ENCODE measurements at places on chromosomes 12 and 14.

- DNase-seq, result no peak
These were observed 9.6 kb downstream of the CNOT2 start for GRCh38 chr12:70252832-70253231.

- DNase-seq, result no peak
These were observed 178.4 kb downstream of the RIMBP2 start for GRCh38 chr12:130537655-130538054.

GRCh38 chr12:728781-729180 lies 23.6 kb upstream of the WNK1 start:
- peak; percentile 46 for DNase-seq

- no peak for DNase-seq
These were observed 136.0 kb upstream of the IFNG-AS1 start for GRCh38 chr12:67853204-67853603.

DNA sequence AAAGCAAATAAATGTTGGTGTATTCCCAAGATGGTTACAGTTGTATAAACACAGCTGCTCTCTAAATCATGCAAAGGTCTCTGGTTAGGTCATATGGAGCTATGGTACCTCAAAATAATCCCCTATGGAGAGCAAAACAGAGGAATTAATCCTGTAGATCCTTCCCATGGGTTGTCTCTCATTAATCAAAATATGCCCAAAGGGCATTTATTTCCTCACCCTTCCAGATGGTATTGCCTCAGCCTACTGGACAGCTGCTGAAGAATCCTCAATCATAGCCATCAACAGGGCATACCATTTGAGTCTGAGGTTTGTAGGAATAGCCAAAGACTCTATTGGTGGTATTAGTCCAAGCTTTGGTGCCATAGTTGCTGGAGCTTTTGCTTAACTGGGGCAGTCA lies 360.9 kb downstream of the RPL10L start:
- DNase-seq, result no peak

DNA sequence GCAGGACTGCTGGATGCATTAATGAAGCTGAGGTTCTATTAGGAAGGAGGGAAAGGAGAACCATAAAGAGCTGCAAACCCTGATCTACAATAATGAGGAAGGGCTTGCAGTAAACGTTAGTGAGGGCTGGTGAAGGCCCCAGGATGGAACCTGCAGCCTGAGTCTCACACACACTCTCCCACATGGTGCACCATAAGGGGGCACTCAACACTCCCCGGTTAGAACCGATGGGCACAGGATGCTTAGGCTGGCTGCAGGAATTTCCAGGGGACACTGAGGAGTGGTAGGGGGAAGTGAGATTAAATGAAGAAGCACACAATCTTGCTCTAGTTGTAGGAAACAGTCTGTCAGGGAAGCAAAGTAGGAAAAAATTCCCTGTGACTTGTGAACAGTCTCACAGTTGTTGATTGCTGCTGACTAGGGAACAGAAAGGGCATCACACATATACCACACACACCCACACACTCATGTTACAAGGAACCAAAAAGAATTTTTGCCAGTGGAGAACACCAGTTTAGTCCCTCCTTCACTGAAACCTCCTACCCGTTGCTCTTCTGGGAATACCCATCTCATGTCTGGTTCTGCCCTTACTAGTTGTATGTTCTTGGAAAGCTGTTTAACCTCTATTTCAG lies 56.2 kb upstream of the FERMT2 start:
- no peak for DNase-seq

GRCh38 chr12:94553130-94553519 lies 93.5 kb upstream of the CEP83 start:
- no peak for DNase-seq

- DNase-seq, result no peak
These were observed 73.7 kb downstream of the FOXN3 start for GRCh38 chr14:89343356-89343755.

DNA sequence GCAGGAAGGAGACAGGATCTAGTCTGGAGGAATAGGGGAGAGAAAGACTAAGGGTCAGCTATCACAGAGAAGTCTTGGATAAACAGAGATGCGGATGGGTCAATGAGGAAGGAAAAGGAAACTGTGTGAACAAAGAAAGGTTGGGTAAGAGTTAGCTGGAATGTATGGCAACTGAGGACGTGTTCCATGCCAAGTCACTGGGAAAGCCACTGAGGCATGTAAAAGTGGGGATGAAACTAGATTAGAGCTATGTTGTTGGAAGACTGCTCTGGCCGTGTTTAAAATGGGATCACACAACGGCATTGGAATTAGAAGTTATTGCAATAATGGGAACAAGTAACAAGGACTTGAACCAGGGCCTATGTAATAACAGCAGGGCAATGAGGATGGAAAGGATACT lies 3.9 kb upstream of the NR2C1 start:
- no peak for DNase-seq

- no peak for DNase-seq
These were observed 53.3 kb downstream of the PITPNM2 start for GRCh38 chr12:123097561-123098084.

DNA sequence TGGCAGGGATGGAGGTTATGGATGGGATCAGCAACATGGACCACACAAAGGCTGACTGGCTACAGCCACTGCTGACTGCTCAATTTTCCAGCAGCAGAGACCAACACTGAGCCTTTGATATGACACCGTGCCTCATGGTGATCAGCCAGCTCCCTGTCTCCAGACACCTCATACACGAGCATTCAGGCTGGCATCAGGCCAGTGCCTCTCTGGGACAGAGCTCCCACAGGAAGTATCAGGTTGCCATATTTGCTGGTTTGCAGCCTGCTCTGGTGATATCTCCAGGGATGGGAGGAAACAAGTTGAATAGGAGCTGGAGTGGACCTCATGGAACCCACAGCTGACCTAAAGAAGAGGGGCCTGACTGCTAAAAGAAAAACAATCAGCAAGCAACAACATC lies 471.2 kb upstream of the ATXN7L3B start:
- DNase-seq, result no peak

- DNase-seq, result no peak
These were observed 40.3 kb upstream of the RGS6 start for GRCh38 chr14:71891970-71892369.

DNA sequence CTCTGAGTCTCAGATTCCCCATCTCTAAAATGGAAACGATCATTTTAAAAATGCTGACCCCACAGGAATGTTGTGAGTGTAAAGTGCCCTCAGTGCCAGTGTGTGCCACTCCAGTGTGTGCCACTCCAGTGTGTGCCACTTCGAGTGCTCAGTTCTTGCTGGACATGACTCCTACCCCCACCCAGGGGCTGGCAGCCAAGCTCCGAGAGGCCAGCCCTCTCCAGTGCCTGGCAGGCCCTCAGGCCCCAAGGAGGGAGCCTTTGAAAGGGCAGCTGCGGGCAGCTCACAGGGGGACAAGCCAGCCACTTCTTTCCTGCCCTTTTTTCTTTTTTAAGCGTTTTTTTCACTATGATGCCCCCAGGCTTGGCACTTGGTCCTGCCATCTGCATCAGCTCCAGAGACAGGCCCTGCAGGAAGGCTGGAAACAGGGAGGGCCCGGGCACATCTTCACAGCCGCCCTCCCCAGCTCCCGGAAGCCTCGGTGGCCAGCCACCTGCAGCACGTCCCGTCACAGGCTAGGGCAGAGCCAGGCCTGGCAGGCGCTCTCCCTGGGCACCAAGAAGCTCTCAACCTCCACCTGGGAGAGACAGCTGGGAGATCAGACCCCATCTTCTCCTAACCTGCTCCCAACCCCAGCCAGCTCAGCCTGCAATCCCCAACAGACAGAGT lies 29.8 kb downstream of the NCOR2 start:
- DNase-seq, result no peak

GRCh38 chr12:40253936-40254335 lies 29.1 kb downstream of the LRRK2 start:
- no peak for DNase-seq

DNA sequence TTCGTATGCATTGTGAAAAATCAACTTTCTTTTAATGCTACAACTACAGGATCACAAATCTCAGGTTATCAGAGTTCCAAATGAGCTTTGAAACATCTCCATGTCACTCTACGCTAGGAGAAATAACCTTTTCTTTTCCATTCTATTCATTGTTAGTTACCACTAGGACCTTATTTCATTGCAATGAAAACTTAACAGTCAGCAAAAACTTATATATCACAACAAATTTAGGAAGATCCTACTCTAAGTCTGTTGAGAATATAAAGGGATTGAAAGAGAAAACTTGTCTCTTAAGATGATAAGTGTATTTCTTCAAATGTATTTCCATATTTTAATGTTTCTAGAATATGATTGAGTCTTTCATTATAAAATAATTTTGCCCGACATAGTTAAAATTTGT lies 539.1 kb downstream of the TMTC2 start:
- DNase-seq, result no peak

GRCh38 chr12:117098361-117099217 lies 627 bp downstream of the TESC start:
- peak; percentile 52 for DNase-seq

DNA sequence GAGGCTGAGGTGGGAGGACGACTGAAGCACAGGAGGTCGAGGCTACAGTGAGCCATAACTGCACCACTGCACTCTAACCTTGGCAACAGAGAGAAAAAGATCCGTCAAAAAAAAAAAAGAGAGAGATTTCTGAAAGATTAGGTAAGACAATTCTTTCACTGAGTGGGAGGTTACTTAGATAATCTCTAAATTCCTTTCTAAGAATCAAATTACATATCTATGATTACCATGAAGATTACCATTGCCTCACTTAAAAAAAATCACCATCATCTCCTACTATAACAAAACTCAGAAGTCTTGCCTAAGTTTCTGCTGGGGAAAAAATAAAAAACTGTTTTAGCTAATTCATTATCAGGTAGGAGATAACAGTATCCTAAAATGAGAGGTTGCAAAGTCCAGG lies 366.7 kb downstream of the DUSP6 start:
- DNase-seq, result peak; percentile 2

DNA sequence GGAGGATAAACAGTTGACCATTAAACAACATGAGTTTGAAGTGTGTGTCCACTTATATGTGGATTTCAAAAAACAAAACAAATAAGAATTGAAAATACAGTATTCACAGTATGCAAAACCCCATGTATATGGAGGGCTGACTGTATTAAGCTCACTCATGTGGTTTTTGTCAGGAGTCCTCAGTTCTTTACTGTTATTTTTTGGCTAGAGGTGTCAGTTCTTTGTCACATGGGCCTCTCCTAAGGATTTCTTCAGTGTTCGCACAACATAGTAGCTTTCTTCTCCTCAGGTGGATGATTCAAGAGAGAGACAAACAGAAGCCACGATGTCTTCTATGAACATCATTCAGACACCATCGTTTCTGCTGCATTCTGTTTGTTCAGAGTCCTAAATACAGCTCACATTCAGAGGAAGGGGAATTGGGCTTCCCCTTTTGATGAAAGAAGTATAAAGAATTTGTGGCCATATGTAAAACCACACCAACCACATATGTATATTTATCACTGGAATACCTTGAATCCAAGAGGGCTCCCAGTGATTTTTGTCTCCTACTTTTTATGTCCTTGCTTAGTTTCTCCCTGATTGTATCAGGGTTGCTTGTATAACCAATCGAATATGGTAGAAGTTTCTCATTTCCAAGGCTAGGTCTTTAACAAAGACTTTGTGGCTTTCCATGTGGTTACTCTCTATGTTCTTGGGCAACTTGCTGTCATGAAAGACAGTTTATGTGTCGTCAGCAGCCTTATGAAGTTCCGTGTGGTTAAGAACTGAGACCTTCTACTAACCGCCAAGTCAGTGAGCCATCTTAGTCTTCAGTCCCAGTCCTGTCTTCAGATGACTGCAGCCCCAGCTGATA lies 18.9 kb downstream of the MNAT1 start:
- peak; percentile 92 for DNase-seq

DNA sequence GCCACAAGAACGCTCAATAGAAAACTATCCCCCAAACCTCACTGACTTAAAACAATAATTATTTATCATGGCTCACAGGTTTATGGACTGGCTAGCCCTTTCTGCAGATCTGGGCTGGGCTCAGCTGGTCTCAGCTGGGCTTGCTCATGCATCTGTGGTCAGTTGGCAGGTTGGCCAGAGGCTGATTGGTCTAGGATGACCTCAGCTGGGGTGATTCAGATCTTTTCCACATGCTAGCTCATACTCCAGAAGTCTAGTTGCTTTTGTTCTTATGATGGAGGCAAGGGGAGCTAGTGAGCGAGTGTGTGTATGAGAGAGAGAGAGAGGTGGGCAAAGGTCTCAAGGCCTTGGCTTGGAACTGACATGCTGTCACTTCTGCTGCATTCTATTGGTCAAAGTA lies 181.2 kb upstream of the NRXN3 start:
- DNase-seq, result no peak

GRCh38 chr14:24979725-24980239 lies 70.2 kb downstream of the STXBP6 start:
- no peak for DNase-seq

GRCh38 chr12:20368114-20368650 lies at the start of gene PDE3A:
Gene PDE3A (plus strand): TSS chr12:20368537. CDS start chr12:20369285, 748 bp downstream.
- DNase-seq, result peak; percentile 81

DNA sequence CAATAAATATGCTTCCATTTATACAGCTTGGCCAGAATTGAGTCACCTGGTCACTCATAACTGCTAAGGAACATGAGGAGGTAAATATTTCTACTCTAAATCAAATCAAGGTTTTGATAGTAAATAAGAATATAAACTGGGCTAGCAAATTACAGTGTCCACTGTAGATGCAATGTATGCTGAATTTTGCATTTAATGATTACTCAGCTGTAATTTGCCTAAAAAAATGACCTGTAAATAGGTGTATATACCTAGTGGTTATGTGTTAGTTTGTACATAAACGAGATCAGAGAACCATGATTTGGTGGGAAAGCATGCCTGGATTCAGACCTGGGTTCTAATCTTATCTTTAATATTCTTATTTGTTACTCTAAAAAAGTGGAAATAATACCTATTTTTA lies 76.6 kb upstream of the CNTN1 start:
- DNase-seq, result no peak

DNA sequence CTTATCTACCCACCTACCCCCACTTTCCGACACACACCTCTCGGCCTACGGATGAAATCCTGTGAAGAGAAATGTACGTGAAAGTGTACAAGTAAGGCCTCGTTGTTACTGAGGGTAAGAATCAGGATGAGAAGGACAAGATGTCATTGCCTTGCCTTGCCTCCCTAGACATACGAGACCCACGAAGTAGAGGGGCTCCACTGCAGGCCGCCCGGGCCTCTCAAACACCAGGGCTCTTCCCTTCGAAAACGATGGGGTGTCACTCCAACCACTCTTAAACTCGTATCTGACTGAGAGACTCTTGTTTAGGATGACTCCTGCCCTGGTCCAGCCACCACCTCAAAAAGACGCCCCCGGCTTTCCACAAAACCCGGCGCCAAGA lies 498 bp downstream of the RACGAP1 start:
- peak; percentile 50 for DNase-seq

GRCh38 chr12:110561471-110562201 lies 21.5 kb downstream of the PPTC7 start:
- no peak for DNase-seq

GRCh38 chr14:55298500-55298822 lies 27.2 kb downstream of the FBXO34 start:
- DNase-seq, result no peak

GRCh38 chr12:112939761-112940381 lies 1.6 kb downstream of the OAS3 start:
- no peak for DNase-seq

- DNase-seq, result no peak
These were observed 223.5 kb upstream of the SYT10 start for GRCh38 chr12:33663000-33663654.

- DNase-seq, result no peak
These were observed 632 bp downstream of the C12orf54 start for GRCh38 chr12:48482930-48483329.

GRCh38 chr12:1877169-1877878 lies 41.1 kb downstream of the CACNA2D4 start:
- DNase-seq, result no peak

GRCh38 chr12:113443030-113443539 lies 20.9 kb downstream of the SDSL start:
- no peak for DNase-seq

Data from hematopoietic multipotent progenitor cell treated with erythropoietin and hydrocortisone succinate and interleukin-3 and kit ligand, for 4 days (in vitro differentiated cells).